ENCODE measurements at places on chromosomes 16 and 17.
A peak's percentile ranks its signal among the peaks of the same experiment; 100 is the strongest.

DNA sequence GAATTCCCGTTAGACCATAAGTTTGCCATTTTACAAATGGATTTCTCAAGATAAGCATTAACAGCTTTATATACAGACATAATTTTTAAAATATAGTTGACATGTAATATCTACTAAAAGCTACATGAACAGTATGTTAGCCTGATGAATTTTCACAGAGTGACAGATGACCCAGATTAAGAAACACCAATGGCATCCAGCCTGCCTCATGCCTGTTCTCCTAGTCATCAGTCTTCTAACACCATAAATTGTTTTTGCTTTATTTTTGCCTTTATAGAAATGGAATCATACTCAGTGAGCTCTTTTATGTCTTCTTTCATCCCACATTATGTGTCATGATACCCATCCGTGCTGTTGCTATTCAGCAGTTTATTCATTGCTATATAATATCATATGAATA, 80.0 kb downstream of the ATF7IP2 start:
- no peak for DNase-seq

- no peak for DNase-seq
These were observed 35.7 kb upstream of the SSTR5 start for GRCh38 chr16:1036726-1037393.

DNA sequence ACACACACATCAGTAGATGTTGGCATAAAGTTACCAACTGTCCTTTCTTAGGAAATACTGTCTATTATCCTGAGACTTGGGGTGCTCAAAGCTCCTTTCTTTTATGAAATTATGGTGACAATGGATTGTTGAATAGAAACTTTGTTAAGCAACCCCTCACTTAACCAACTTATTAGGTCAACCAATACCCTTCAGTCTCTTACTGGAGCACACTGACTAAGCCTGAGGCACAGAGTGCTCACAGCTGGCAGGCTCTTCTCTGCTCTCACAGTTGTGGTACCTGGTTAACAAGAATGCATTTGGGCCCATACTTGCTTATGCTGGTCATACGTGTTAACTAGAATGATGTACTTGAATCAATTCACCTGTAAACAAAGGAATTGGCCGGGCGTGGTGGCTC, 24.8 kb downstream of the CD300LF start:
- DNase-seq, result no peak

GRCh38 chr17:39191750-39192510, 5.5 kb downstream of the CACNB1 start:
- DNase-seq, result no peak

DNA sequence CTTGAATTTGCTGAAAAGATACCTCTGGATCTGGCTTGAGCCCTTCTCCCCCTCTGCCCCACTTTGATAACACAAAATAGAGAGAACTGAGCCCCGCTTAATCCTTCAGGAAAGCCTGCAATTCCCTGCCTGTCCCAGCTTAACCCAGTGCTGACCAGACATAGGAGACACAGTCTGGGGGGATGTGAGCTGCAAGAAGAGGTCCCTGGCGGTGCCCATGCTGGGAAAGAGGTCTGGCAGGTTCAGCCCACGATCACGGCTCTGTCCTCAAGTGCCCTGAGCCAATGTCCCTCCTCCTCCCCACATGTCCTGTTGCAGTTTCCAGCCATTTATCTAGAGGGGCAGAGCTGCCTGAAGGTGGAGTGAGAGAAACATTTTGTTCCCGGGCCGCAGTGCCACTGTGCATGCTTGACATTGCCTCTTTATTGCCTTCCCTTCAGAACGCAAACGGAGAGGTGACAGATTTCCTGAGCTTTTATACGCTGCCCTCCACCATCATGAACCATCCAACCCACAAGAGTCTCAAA, 29.0 kb downstream of the PLCD3 start:
- no peak for DNase-seq

DNA sequence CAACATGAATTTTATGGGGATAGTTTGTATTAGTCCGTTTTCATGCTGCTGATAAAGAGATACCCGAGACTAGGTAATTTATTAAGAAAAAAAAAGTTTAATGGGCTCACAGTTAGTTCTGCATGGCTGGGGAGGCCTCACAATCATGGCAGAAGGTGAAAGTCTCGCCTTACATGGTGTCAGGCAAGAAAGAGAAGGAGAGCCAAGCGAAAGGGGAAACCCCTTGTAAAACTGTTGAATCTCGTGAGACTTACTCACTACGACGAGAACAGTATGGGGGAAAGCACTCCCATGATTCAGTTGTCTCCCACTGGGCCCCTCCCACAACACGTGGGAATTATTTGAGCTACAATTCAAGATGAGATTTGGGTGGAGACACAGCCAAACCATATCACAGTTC, 181.5 kb downstream of the PRKCA start:
- DNase-seq, result no peak

DNA sequence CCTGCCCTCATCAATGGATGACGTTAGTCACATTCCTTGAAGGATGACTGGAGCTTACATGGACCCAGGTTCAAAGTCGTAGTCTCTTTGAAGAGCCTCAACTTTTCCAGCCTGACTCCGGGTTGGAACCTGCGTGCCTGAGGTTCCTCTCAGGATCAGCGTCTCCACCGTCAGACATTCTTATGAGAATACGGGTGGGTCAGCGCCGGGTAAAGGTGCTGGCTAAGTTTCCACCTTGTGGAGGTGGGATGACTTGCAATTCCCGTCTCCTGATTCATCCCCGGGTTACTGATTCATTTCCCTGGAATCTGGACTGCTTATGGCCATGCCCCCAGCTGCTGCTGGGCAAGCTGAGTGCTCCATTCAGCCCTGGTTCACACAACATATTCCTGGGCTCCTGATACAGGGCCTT, 38.9 kb upstream of the CMIP start:
- no peak for DNase-seq

DNA sequence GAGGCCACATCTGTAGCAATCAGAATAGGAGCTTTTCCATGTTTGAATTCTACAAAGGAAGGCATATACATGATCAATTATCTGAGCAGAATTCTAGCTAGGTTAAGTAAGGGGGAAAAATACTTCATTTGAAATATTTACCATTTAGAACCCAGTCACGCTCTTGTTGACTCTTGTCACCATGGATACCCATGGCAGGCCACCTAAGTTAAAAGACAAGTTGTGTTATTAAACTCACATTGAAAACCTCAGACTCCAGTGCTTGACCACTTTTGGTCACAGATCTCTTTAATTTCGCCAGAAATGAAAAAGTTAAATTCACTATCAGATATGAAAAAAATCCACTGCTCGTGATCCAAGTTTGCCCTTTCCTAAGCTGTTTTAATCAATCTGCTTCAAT, 4.1 kb downstream of the DDX5 start:
- DNase-seq, result no peak

DNA sequence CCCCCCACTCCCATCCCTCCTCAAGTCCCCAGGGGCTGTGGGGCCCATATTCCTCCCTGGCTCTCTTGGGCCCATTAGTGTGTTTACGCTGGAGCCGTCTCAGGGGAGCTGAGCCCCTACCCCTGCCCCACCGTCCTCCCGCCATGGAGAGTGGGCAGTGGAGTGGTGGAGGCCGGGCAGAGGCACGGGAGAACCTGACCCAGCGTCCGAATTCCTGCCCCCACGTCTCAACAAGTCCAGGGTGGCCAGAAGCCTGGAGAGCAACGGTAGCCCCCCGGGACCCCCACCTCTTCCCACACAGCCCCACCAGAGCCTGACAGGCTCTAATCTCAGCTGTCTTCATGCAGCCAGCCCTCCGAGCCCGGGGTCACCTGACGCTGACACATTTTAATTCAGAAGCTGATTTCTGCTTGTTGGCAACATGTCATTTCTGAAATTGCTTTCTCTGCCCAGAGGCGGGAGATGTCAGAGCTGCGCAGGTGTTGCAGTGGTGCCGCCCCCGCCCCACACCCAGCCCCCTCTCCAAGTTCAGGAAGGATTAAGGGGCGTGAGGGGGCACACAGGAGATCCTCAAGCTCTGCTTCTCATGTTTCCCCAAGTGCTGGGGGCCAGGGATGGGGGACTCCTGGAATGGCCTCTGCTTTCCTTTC, 32.6 kb downstream of the WNT9B start:
- no peak for DNase-seq

DNA sequence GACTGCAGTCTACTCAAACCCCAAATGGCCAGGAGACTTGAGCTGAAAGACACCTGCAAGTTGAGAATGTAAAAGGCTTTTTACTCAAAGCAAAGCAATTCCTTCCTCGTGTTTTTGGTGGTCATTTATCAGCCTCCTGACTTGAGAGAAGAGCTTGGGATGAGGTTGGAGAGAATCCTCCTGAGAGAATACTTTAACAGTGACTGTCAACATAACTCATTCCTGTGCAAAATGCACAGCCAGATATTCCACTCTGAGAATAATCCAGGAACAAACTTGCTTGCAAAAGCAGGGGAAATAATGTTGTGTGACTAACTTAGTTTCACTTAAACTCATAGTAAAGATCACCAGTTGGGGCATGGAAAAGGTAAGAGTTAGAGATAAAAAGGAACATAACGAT, 53.4 kb downstream of the SNTB2 start:
- no peak for DNase-seq

- no peak for DNase-seq
These were observed 55.4 kb upstream of the ACSF3 start for GRCh38 chr16:89038221-89038721.

DNA sequence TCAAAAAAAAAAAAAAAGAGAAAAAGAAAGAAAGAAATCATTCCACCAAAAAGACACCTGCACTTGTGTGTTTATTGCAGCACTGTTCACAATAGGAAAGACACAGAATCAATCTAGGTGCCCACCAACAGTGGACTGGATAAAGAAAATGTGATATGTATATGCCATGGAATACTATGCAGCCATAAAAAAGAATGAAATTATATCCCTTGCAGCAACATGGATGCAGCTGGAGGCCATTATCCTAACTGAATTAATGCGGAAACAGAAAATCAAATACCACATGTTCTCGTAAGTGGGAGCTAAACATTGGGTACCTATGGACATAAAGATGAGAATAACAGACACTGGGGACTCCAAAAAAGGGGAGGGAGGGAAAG, 5.7 kb upstream of the C16orf92 start:
- DNase-seq, result no peak

DNA sequence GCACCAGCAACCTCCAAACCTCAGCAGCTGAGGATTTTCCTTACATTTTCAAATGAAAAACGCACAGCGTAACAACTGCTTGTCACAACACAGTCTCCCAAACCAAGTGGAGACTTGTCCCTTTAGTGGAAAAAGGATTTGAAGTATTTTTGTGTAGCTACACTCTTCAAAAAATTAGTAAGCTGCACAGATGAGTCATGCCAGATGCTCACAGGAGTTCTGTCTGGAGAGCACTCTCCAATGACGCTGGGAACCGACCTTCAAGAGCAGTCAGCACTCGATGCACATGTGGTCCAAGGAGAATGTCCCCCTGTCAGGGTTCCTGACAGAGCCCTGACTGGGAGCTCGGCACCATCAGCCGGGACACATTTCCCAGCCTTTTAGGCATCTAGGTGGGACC, 39.8 kb downstream of the MAP1LC3B start:
- no peak for DNase-seq

- DNase-seq, result no peak
These were observed 41.2 kb downstream of the PRMT7 start for GRCh38 chr16:68351991-68352431.

- DNase-seq, result no peak
These were observed 17.4 kb downstream of the KRT24 start for GRCh38 chr17:40686192-40686591.

DNA sequence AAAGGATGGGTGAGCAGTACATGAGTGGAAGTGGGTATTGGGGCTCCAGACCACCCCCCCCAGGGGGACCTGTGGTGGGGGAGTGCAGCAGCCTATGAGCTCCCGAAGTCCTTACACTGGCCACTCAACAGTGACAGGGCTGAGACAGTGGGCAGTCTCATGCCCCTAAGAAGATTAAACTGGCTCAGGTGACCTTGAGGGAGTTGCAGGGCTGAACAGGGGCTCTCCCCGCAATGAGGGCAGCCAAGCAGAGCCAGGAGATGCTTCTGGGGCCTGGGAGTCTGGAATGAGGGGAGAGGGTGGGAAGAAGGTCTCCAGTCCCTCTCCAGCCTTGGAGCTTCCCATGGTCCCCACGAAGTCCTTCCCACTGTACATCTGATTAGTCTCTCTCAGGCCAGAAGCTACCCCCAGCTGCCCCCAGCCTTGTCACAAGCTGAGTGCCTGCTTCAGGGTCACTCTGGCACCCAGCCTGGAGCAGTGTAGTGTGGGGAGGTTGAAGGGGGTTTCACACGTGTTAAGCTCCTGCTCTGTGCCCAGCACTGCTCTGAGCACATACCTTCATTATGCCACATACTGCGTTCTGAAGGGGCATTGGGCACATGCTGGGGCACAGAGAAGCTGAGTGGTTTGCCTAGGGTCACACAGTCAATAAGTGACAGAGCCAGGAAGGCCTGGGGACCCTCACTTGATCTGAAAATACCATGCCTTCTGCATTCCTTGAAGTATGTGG, 1.0 kb upstream of the CDH16 start:
- no peak for DNase-seq

GRCh38 chr17:65696739-65697394, 135.4 kb upstream of the AXIN2 start:
- DNase-seq, result no peak

DNA sequence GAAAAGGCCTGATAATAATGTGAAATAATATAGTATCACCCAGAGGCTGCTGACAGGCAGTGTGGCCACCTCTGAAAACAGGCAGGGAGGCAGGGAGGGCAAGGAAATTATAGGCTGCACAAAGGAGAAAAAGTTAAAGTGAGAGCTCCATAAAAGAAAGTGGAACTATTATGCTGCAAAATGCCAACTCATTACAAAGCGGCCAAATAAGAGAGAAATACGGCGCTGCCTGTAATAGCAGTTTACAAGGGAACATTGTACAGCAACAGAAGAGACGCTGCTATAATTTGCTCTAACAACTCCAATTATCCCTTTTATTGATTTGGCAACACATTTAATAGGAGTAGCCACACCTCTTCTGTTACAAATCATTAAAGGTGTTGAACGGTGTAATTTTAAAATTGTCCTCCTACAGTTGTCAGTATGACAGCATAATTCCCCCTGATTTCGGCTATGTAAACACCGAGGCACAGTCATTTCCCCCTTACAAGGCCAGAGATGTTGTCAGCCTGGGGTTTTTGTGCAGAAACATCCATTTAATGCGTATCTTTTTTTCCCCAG, 120.3 kb downstream of the MRM1 start:
- no peak for DNase-seq

DNA sequence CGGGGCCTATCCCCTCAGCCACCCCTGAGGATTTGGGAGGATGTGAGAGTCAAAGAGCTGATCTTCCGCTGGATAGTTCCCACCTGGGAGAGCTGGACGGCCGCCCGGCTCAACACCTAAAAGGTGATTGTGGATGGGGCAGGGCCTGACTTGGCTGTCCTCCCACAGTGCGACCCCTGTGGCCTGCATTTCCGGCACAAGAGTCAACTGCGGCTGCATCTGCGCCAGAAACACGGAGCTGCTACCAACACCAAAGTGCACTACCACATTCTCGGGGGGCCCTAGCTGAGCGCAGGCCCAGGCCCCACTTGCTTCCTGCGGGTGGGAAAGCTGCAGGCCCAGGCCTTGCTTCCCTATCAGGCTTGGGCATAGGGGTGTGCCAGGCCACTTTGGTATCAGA, 4.5 kb downstream of the BCL6B start:
- no peak for DNase-seq

- peak; percentile 72 for DNase-seq
These were observed 12.9 kb downstream of the ZNRF1 start for GRCh38 chr16:75011634-75012307.
